WERI-Rb-1 (cell line): ENCODE measurements at places on chromosomes 4 and X.

- DNase-seq = no peak
These were observed 182.1 kb upstream of the TET2 start for GRCh38 chr4:104964410-104965175.

GRCh38 chr4:149553959-149554520 lies 261.6 kb downstream of the IQCM start:
- DNase-seq = no peak

GRCh38 chrX:47189906-47190305 lies 3.7 kb upstream of the UBA1 start:
- no peak for DNase-seq

GRCh38 chr4:110742143-110742542 lies 119.3 kb upstream of the PITX2 start:
- no peak for DNase-seq

GRCh38 chr4:56995525-56995924 lies 16.8 kb downstream of the POLR2B start:
- DNase-seq = no peak

GRCh38 chrX:151701531-151701930 lies 6.3 kb downstream of the PRRG3 start:
- DNase-seq = no peak

DNA sequence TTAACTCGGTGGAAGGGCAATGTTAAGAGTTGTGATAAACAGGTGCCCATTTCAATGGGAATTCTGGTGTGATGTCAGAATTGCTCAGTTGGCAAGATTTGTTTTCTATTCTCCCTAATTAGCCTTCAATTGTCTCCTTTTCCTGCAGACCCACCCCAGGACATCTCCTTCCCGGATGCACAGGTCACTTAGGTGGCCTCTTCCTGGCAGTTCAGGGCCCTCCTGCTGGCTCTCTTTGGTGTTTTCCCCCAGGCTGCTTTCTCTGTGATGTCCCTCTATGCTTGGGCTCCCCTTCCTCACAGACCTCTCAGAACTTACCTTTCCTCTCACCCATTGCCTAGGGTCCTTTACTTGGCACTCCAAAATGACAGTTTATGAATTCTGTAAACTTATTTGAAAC lies 126.3 kb downstream of the GPAT3 start:
- DNase-seq = no peak

DNA sequence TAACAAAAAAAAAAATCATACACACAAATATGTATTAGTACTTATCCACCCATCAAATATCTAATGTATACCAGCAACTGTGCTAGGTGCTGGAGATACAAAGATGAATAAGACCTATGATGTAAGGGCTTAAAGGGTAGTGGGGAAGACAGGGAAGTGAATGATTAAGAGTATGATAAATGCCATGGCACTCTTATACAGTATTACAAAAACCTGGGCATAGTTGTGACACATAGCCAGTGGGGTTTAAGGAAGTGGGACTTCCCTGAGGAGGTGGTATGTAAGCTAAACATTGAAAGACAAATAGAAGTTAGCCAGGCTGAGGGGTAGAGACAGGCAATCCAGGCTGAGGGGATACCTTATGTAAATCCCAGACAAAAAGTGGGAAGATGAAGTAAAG lies 23.5 kb downstream of the CHM start:
- no peak for DNase-seq

GRCh38 chrX:48569958-48570357 lies 4.3 kb upstream of the RBM3 start:
- DNase-seq = no peak

DNA sequence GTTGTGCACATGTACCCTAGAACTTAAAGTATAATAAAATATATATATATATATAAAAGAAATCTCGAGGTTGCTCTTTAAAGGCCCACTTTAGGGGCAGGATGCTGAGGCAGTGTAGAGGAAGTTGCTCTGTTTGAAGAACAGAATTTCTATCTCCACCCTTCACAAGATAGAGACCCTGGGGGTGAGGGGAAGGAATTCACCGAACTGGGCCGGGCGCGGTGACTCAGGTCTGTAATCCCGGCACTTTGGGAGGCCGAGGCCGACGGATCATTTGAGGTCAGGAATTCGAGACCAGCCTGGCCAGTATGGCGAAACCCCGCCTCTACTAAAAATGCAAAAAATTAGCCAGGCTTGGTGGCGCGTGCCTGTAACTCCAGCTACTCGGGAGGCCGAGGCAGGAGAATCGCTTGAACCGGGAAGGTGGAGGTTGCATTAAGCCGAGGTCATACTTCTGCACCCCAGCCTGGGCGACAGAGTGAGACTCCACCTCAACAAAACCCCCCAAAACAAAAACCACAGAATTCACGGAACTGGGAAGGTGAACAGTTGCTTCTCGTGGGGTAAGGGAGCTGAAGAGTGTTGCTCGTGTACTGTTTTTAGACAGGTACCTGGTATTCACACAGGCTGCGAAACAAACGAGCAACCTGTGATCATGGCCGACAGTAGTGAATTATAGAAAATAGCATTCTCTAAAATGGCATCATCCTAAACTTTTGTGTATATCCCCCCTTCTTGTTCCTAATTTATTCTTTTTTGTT lies 6.2 kb downstream of the PLAC8 start:
- DNase-seq = no peak

- DNase-seq = no peak
These were observed 203.4 kb downstream of the SLC39A8 start for GRCh38 chr4:102141842-102142241.

- no peak for DNase-seq
These were observed 473.4 kb upstream of the CPEB2 start for GRCh38 chr4:14528918-14529317.

- DNase-seq = no peak
These were observed 1.2 kb upstream of the ELF4 start for GRCh38 chrX:130111220-130112154.

- DNase-seq = no peak
These were observed 62.2 kb downstream of the KDM6A start for GRCh38 chrX:44935172-44935571.

DNA sequence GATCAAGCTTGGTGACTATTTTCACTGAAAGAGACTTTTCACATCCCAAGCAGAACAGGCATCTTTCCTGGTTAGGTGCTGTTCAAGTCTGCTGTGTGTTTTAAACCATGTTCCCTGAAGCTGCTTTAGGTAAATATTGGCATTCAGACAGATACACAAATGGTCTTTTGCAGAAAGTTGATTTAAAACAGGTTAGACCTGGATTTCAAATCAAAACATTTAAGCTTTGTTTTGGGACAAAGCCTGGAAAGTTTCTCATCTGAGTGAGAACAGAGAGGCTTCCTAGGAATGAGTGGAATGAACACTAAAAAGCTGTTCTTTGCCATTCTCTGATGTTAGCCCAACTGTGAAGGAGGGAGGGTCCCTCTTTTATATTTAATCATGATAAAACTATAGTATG lies 10.1 kb downstream of the ANXA3 start:
- no peak for DNase-seq

- DNase-seq = no peak
These were observed 33.0 kb downstream of the PRKX start for GRCh38 chrX:3680459-3680858.

- DNase-seq = no peak
These were observed 232.1 kb upstream of the F9 start for GRCh38 chrX:139298437-139298836.

- DNase-seq = no peak
These were observed 59.6 kb downstream of the SEC24D start for GRCh38 chr4:118776157-118776954.

DNA sequence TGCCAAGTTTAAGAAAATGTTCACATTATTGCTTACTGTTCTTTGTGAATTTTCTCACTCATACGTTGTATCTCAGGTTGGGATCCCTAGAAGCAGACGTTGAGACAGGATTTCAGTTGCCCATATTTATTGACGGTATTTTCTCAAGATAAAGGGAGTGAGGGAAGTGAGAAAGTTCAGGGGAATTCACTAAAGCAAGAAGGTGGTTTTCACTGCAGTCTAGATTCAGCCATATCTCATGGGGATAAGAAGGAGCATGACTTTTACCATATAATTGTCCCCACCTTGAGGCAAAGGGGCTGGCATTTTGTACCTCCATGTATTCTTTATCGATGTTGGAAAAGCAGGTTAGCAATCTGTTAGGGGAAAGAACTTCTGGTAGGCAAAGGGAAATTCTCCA lies 543.0 kb downstream of the CCSER1 start:
- DNase-seq = no peak

- DNase-seq = no peak
These were observed 36.4 kb upstream of the GPR174 start for GRCh38 chrX:79107891-79108718.

- no peak for DNase-seq
These were observed 56.9 kb upstream of the SPRY1 start for GRCh38 chr4:123339507-123340380.

- DNase-seq = no peak
These were observed 758.8 kb downstream of the STIM2 start for GRCh38 chr4:27619435-27619834.

GRCh38 chr4:37317104-37317643 lies 72.6 kb downstream of the NWD2 start:
- no peak for DNase-seq

DNA sequence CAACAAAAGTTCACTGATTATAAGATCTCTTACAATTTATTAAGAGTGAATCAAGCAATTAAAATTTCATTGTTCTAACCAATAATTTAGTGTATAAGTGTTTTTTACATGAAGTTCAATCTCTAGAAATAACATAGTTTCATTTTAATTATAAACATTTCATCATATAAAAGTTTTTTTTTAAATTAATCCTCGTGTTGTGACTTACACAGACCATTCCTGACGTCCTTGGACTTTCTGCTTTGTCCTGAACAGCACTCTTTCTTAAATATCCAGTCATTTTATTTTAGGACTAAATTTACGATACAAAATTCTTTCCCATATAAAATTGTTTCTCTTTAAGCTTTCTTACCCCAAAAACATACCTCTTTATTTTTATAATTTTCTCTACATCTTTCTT lies 841.7 kb upstream of the POU3F4 start:
- DNase-seq = no peak

DNA sequence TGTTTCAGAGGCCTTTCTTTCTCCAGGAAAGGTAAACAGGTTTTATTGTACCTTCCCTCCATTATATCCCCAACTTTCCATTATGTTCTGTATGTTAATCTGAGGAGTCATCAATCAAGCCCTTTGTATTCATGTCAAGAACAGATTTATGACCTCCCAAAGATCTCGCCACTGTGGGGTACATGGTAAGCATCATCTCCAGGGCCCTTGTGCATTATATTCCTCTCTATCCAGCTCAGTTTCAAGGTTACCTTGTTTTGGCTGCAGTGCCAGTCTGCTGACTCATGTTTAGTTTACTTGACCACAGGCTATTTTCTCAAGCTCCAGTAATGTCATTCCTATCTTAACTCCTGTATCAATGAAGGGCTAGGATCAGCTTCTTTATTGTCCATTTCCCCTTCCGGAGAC lies 125.1 kb upstream of the FRMPD4 start:
- DNase-seq = no peak

GRCh38 chr4:1370321-1371124 lies 23.5 kb downstream of the UVSSA start:
- no peak for DNase-seq

DNA sequence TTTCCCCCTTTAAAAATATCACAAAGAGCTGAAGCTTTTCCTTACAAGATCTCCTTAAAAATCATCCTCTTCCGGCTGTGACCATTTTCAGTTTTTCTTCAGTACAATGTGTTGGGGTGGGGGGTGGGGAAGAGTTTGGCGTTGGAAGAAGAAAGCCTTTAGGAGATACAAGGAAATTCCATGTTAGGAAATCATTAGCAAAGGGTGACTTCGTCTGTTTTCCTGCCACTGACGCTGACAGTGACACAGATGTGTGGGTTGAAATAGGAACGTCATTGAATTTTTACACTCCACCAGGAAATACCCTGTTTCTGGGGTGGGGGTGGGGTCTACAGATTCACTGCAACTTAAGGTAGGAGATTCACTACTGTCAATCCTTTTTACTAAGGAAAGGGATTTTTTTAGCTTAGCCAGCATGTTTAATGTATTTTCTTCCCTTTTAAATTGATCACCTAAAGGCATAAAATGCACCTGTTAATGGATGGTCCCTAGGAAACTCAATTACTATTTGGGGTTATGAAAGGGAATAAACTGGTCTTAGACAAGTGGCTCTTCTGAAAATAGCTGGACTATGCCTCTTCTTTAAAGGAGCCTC lies 3.9 kb downstream of the MAMLD1 start:
- no peak for DNase-seq

GRCh38 chr4:158808399-158808798 lies 39.6 kb downstream of the FNIP2 start:
- no peak for DNase-seq
